A549 treated with CORT108297 at 1 μM for 4 hours (cell line): ENCODE measurements at places on chromosomes 1 and 21. TPM values are rescaled to one million over a fixed set of nuclear protein-coding genes. Genes with fewer than 3 reads are reported as not detected.

The INAVA gene
- total RNA-seq: 33.0 to 46.6 TPM (median 40.1 TPM) in 5 replicates

The TTC24 gene
- not detected in 5 replicates for total RNA-seq

The AKR7A2 gene
- total RNA-seq: 33.6 to 56.1 TPM (median 52.9 TPM) in 5 replicates

The ETV3L gene
- not detected in 5 replicates for total RNA-seq

The OR2T10 gene
- not detected in 5 replicates for total RNA-seq

The FAM177B gene
- total RNA-seq: not detected in 5 replicates

The CD84 gene
- total RNA-seq: not detected in 5 replicates

The EPHB2 gene
- 43.0 to 62.2 TPM (median 50.6 TPM) in 5 replicates for total RNA-seq

The SEMA4A gene
- total RNA-seq: 0.20 to 0.46 TPM (median 0.42 TPM) in 5 replicates

The MARK1 gene
- 0.08 to 1.3 TPM (median 0.12 TPM) in 5 replicates for total RNA-seq

The ANXA9 gene
- total RNA-seq: 0.63 to 1.1 TPM (median 0.85 TPM) in 5 replicates

The ALX3 gene
- total RNA-seq: not detected in 5 replicates

The OR2T29 gene
- total RNA-seq: not detected in 5 replicates

The RIPK4 gene
- 13.4 to 17.3 TPM (median 15.3 TPM) in 5 replicates for total RNA-seq

The CD5L gene
- total RNA-seq: not detected in 5 replicates

The TMEM82 gene
- not detected in 5 replicates for total RNA-seq

The KCNQ4 gene
- total RNA-seq: 0.13 to 0.24 TPM (median 0.22 TPM) in 5 replicates

The LAPTM5 gene
- 0.14 to 0.34 TPM (median 0.17 TPM) in 5 replicates for total RNA-seq

The MROH7 gene
- total RNA-seq: not detected in 5 replicates

The LAMB3 gene
- total RNA-seq: 20.5 to 25.5 TPM (median 22.0 TPM) in 5 replicates

The SV2A gene
- 0.06 to 0.17 TPM (median 0.09 TPM) in 5 replicates for total RNA-seq

The SLC44A5 gene
- total RNA-seq: 0.02 to 0.17 TPM (median 0.06 TPM) in 5 replicates

The CDCA8 gene
- 45.8 to 49.2 TPM (median 46.8 TPM) in 5 replicates for total RNA-seq

The S100A2 gene
- total RNA-seq: 16.0 to 29.8 TPM (median 24.0 TPM) in 5 replicates

The C1orf141 gene
- total RNA-seq: not detected in 5 replicates

The LCE2A gene
- not detected in 5 replicates for total RNA-seq

The TAS1R1 gene
- total RNA-seq: not detected in 5 replicates

The CTSS gene
- 14.8 to 18.4 TPM (median 17.4 TPM) in 5 replicates for total RNA-seq

The GJC2 gene
- 0.20 to 0.64 TPM (median 0.49 TPM) in 5 replicates for total RNA-seq

The USH2A gene
- total RNA-seq: not detected in 5 replicates

The FCRL4 gene
- not detected in 5 replicates for total RNA-seq

The GJA9 gene
- not detected in 5 replicates for total RNA-seq

The CLCA4 gene
- not detected in 5 replicates for total RNA-seq

The ANGPTL1 gene
- total RNA-seq: 0.09 TPM in 1 of 5 replicates, not detected in the others

The RER1 gene
- total RNA-seq: 96.2 to 125 TPM (median 119 TPM) in 5 replicates

The USP25 gene
- 9.2 to 14.6 TPM (median 12.4 TPM) in 5 replicates for total RNA-seq

The IGSF9 gene
- total RNA-seq: 0.17 to 0.29 TPM (median 0.22 TPM) in 5 replicates

The NHLH2 gene
- total RNA-seq: not detected in 5 replicates

The ACKR1 gene
- not detected in 5 replicates for total RNA-seq

The OR2AK2 gene
- total RNA-seq: not detected in 5 replicates

The SAMD11 gene
- 16.5 to 38.7 TPM (median 35.5 TPM) in 5 replicates for total RNA-seq

The MYOG gene
- not detected in 5 replicates for total RNA-seq

The PLA2G4A gene
- 8.5 to 12.0 TPM (median 9.7 TPM) in 5 replicates for total RNA-seq

The C2CD4D gene
- not detected in 5 replicates for total RNA-seq

The FAM78B gene
- total RNA-seq: 0.12 to 0.46 TPM (median 0.33 TPM) in 5 replicates

The HES5 gene
- total RNA-seq: not detected in 5 replicates
